Renal cortical epithelial cell (primary cell): ENCODE measurements at places on chromosomes 7 and 10. TPM values are rescaled to one million over a fixed set of nuclear protein-coding genes. Genes with fewer than 3 reads are reported as not detected.

DNA sequence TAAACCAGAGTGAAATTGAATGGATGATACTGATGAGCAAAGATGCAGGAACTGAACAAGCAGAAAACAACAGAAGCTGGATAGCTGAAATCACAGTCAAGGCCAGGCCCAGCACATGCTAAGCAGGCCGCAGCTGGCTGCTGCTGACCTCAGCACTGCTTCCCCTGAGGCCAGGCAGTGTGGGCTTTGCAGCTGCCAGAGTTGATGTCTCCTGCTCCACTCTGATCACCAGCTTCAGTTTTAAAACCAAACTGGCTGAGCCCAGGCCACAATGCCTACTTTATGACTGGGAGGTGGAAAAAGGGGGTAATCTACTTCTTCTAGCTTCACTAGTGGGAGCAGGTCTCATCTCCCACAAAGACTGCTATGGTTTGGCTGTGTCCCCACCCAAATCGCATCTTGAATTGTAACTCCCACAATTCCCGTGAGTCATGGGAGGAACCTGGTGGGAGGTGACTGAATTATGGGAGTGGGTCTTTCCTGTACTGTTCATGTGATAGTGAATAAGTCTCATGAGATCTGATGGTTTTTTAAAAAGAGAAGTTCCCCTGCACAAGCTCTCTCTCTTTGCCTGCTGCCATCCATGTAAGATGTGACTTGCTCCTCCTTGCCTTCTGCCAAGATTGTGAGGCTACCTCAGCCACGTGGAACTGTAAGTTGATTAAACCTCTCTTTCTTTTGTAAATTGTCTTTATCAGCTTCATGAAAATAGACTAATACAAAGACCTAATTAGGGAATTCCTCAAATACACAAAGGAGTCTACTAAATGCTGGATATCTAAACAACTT, 136.4 kb upstream of the ITGB1 start:
- no peak for DNase-seq

- no peak for DNase-seq
Measured at GRCh38 chr7:151261529-151261928, 13.0 kb upstream of the SMARCD3 start.

DNA sequence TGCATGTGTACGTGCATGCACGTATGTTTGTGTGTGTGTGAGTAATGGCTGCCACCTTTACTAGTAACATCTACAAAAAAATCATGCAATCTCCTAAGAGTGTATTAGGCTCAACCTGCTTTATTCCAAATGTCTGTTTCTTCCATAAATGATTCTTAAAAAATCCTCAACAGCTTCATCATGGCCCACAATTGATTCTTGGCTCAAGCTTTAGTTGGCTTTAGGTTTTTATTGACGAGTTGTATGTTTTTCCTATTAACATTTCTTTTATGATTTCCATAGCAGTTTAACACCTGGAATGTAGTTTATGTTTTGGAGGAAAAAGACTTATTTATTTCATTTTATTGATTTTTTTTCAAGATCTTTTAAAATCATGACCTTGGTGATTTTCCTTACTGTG, 121.9 kb upstream of the RAB18 start:
- DNase-seq = no peak

- DNase-seq = no peak
Measured at GRCh38 chr10:119867317-119867716, 5.3 kb downstream of the MCMBP start.

DNA sequence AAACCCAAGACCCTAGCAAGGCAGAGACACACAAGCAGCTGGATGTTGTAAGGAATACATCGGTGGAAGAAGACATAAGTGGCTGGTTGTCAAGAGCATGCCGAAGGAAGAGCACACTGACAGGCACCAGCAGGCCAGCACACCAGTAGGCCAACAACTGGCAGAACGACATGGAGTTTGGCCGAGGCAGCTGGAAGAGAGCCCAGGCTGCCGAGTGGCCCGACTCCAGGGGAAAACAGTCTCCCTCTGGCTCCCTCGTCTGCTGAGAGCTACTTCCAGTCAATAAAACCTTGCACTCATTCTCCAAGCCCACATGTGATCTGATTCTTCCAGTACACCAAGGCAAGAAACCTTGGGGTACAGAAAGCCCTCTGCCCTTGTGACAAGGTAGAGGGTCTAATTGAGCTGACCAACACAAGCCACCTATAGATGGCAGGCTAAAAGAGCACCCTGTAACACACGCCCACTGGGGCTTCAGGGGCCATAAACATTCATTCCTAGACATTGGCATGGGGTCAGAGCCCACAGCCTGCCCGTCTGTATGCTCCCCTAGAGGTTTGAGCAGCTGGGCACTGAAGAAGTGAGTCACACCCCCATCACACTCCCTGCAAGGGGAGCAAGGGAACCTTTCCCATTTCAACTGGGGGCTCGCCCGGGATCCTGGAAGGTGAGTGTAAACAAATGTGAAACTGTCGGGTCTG, 14.7 kb upstream of the TNS3 start:
- DNase-seq = no peak

DNA sequence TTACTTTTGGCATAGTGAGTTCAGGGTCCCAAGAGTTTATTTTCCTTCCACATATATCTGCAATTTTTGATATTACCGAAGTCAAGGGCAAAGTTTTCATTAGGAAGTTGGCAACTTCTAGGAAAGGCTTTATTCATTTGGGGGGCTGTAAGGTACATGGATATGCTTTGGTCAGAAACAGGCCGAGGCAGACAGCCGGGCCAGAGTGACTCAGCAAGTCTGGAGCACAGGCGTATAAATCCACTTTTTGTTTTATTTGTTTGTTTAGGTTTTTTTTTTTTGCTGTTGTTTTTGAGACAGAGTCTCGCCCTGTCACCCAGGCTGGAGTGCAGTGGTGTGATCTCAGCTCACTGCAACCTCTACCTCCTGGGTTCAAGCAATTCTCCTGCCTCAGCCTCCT, 3.7 kb downstream of the ZNF680 start:
- no peak for DNase-seq

GRCh38 chr10:85612833-85613232, 753.8 kb downstream of the GRID1 start:
- DNase-seq = no peak

DNA sequence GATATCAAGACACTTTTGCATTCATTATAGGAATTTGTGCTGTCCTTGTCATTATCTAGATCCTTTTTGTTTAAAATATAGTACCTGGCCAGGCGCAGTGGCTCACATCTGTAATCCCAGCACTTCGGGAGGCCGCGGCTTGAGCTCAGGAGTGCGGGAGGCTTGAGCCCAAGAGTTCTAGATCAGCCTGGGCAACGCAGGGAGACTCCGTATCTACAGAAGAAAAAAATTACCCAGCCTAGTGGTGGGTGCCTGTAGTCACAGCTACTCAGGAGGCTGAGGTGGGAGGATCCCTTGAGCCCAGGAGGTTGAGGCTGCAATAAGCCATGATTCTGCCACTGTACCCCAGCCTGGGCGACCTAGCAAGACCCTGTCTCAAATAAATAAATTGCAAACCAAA, 621 bp upstream of the MORN4 start:
- no peak for DNase-seq

DNA sequence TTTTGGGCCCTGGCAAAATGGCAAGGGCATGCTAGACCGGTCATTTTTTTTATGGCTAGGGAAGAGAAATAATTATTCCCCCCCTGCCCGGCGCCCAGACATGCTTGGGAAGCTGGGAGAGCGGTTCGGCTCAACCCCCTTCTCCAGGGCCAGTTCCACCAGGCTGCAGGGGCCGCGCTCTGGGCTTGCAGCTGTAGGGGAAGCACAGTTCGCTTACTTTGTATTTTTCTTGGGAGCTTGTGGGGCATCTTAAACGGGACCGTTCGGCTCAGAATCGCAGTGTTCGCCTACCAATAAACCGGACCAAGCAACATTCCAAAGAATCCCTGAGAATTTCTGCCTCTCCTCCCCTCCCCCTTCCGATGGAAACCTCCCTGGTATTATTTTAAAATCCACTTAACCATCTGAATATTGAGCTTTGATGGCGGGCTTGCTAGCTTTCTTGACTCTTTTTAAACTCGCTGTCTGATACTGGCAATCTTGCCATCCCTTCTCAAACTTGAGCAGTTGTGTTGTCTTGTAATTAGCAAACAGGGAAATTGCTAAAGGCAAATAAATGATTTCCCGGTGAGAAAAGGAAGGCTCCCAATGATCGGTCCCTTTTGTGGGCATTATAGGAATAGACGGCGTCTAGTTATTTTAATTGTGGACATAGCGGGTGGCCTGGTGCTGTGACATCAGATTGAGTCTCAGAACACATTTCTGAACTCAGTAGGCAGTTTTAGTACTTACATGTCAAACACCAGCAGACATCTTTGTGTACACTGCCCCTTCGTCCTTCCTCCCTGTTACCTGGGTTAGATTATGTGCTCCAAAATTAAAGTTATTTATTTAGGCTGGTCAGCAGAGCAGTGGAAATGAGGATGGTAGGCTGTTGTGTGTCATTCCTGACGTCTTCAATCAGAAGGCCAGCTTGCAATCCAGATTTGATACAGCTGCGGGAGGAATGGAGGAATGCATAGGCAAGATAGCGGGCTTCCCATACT, 3.4 kb downstream of the TCF7L2 start:
- DNase-seq = no peak

- peak; percentile 75 for DNase-seq
Measured at GRCh38 chr7:150388709-150389531, 9.8 kb downstream of the ZNF775 start.

DNA sequence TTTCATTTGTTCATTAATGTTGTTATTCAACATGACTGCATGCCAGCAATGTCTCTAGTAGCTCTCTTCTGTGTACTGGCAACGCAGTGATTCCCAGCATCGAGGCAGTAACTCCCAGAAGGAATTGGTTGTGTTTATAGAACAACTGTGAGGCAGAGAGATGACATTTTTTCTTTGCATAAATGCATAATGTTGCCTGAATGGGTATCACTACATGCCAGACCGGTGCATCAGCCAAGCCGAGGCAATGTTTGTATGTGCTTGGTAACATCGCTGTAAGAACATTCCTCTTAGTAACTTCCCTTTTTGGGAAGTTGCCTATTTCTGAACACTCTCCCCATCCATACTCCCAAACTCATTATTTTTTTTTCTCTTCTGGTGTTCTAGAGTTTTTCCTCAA, 182.9 kb downstream of the HTR7 start:
- no peak for DNase-seq

- DNase-seq = peak; percentile 29
Measured at GRCh38 chr10:36888925-36889573, 236.3 kb upstream of the ANKRD30A start.

The UPK3B gene
- 0.15 TPM in 1 of 2 replicates, not detected in the other for total RNA-seq

The LIPA gene
- total RNA-seq = 50.4 and 78.7 TPM in 2 replicates
